Fibroblast of the conjunctiva (primary cell): ENCODE measurements at places on chromosomes 5 and 9.

DNA sequence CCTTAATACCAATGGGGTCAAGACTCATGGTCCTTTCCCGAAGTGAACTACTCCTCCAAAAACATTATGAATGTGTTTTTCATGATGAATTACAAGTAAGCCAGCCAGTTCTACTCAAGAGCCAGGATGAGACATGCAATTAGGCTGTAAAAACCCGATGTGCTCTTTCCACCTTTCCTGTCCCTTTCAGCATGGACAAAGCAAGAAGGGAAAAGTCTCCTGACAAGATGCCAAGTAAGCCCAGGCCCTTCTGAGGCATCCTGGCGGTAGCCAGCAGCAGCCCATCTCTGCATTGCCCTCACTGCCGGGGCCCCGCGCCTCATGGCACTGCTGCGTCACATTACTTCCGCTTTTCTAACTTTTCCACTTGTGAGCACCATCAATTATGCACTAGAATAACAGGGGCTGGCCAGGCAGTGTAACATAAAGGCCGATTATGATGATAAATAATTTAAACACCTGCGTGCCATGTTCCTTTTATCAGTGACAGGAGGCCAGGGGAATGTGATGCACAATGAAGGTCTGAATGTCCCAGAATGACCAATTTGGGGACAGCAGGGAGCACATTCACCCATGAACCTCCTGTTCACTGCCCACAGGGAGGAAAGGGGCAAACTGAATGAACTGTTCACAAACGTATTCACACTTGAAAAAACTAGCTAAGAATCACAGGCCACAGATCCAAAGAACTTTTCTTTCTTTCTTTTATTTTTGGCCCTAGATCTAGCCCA is 37.4 kb downstream of the EFNA5 start:
- DNase-seq = peak; percentile 20

- no peak for DNase-seq
Measured at GRCh38 chr9:69997524-69997923, 46.1 kb upstream of the MAMDC2 start.

DNA sequence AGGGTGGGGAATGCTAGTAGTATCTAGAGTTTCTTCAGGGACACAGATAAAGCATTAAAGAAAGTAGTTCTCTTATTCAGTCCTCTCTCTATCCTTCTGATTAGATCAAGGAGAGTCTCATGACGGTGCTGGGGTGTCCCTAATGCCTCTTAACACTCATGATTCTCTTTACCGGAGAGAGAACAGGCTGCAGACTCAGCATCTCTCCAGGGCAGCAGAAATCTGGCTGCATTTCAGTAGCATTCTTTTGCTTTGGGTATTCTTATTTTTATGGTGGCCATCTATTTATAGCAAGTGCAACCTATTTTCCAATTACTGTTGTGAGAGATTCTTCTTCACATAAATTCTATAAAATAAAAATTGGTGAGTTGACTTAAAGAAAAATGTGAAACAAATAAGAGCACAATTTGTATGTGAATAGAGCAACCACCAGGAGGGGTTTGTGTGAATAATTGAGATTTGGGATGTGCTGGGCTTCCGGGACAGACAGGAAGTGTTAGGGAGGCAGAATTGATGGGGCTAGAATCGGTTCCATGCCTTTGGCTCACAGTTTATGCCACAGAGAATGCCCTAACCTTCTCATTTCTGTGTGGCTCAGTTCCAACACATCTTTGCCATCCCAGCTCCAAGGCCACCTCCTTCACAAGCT is 23.8 kb upstream of the BOD1 start:
- no peak for DNase-seq

GRCh38 chr9:120478208-120478607 is 101.8 kb downstream of the CDK5RAP2 start:
- DNase-seq = peak; percentile 66

DNA sequence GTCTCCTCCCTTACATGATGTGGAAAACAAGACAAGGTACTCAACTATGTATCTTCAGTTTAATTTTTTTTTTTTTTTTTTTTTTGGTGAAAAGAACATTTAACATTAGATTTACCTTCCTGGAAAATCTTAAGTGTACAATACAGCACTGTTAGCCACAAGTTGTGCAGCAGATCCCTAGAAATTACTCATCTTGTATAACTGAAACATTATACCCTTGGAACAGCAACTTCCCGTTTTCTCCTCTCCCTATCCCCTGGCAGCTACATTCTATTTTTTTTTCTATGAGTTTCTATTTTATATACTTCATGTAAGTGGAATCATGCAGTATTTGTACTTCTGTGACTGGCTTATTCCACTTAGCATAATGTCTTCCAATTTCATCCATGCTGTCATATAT is 421.9 kb upstream of the FTMT start:
- DNase-seq = no peak

GRCh38 chr9:2354856-2355696 is 266.5 kb upstream of the VLDLR start:
- no peak for DNase-seq

DNA sequence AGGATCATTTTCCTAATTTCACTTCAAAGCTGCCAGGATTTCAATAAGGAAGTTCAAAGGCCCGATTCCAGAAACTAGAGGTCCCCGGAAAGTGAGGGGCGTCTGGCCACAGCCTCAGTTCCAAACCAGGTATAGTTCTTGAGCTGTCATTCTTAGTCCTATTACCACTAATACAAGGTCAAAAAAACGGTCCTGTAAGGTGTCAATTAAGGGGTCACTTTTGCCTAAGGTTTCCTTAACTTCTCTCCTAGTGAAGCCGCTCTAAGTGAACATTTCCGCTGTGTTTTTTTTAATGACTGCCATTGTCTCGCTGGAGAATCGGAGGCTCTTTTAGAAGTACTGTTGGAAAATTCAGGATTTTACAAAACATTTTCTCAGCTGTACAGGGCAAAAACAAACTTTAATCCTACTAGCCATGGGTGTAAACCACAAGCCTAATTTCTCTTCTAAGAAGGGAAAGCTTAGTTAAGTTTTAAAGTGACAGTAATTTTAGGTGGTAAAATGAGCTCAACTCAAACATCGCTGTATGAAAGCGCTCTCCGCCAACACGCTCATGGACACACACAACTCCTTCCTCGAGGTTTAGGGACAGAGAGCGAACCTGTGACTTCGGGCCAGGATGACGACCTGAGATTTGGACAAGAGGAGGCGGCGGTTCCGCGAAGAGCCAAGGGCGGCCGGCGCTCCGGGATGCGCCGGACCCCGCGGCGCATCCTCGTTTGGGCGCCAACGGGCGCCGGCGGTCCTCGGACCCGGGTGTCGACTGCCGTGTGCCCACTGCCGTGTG is 76.7 kb upstream of the IFNE start:
- DNase-seq = no peak

- peak; percentile 18 for DNase-seq
Measured at GRCh38 chr9:38160613-38161215, 91.7 kb upstream of the SHB start.

DNA sequence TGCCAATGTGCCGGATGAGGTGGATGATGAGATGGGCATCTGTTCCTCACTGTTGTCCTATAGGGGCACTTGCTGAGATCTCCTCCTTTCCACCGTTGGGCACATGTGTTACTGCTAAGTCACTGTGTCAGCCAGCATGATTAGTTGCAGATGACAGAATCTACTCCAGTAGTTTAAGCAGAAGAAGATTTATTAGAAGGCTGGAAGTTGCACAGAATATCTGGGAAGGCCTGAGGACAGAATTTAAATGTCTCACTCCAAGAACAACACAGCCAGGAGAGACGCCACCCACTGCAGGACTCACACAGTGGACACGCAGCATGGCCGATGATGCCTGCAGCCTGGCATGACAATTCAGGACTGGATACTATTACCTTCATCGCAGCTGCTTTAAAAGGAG is 157.5 kb downstream of the NSG2 start:
- DNase-seq = no peak

DNA sequence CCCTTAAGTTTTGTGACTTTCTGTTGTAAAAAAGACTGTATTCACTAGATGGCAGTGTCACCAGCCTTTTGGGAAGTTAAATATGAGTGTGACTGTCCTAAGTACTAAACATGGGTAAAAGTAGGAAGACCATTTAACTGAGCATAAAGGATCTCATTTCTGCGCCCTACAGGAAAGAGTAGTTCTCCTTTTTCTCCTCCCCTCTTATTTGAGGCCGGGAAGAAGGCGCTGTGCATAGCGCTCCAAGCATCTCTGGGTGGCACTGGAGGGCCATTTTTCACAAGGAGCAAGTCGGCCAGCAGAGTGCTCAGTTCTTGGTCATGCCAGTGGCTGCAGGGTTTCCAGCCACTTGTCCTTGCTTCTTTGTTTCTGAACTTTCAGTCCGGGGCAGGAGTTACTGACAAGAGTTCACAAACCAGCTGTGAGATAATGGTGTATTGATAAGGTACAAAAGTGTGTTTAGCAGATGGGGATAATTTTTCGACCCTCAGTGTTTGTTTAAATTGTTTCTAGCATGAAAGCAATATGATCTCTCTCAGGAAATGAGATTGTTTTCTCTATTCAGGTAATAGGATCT is 227.6 kb upstream of the DMRT1 start:
- peak; percentile 87 for DNase-seq

DNA sequence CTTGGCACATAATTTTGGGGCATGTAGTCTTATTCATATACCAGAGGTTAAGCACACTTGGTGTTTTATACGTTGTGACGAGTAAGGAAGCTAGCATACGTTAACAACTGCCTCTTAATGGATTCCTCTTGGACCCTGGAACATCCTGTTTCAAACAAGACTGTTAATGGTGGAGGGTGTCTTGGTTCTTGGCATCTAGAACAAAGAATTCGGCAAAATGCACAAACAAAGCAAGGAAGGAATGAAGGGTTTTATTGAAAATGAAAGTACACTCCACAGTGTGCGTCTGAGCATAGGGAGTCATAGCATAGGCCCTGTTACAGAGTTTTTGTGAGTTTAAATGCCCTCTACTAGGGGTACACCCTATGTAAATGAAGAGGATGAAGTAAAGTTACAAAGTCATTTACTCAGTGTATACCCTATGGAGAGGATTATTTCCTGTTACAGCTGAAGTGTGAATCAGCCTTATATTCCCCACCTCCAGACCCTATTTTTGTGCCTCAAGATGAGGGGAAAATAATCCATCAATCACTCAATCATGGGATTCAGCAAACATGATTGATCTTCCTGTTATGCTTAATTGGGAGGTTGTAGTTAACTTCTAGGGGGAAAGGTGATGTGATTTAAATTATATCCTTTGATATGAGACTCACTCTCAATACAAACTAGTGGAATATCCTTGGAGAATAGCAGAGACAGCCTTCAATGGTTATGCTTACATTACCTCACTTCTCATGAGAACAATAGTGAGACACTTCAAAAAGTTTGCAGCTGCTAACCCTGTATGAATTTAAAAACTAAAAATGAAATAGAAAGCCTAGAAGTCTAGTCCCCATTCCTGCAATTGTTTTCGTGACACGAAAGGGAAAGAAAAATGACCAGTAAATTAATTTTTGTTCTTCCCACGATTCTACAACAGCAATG is 84.9 kb upstream of the MYO10 start:
- DNase-seq = no peak

DNA sequence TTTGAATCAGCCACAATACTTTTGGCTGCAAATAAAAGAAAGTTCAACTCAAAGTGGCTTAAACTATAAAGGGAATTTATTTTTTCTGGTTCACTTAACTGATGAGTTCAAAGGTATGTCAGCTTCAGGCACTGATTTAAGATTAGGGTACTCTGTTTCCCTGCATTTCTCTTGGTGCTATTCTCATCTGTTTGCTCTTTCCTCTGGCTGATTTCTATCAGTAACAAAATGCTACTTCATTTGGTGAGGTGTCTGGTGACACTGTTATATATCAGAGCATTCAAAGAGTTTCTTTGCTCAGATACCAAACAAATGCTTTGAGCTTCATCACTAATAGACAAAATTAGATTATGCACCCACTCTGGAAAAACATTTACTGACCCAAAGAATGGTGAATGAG is 65.9 kb upstream of the HTR4 start:
- no peak for DNase-seq

- no peak for DNase-seq
Measured at GRCh38 chr9:1337169-1337568, 287.0 kb downstream of the DMRT2 start.

GRCh38 chr9:109604131-109604530 is 106.0 kb upstream of the PTPN3 start:
- no peak for DNase-seq

DNA sequence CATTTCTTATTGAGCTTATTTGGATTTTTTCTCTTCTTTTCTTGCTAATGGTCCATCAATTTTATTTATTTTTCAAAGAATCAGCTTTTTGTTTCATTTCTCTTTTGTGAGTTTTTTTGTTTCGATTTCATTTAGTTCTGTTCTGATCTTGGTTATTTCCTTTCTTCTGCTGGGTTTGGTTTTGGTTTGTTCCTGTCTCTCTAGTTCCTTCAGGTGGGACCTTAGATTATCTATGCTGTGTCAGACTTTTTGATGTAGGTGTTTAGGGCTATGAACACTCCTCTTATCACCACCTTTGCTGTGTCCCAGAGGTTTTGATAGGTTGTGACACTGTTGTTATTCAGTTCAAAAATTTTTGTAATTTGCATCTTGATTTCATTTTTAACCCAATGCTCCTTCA is 119.8 kb downstream of the GABRG2 start:
- DNase-seq = no peak

DNA sequence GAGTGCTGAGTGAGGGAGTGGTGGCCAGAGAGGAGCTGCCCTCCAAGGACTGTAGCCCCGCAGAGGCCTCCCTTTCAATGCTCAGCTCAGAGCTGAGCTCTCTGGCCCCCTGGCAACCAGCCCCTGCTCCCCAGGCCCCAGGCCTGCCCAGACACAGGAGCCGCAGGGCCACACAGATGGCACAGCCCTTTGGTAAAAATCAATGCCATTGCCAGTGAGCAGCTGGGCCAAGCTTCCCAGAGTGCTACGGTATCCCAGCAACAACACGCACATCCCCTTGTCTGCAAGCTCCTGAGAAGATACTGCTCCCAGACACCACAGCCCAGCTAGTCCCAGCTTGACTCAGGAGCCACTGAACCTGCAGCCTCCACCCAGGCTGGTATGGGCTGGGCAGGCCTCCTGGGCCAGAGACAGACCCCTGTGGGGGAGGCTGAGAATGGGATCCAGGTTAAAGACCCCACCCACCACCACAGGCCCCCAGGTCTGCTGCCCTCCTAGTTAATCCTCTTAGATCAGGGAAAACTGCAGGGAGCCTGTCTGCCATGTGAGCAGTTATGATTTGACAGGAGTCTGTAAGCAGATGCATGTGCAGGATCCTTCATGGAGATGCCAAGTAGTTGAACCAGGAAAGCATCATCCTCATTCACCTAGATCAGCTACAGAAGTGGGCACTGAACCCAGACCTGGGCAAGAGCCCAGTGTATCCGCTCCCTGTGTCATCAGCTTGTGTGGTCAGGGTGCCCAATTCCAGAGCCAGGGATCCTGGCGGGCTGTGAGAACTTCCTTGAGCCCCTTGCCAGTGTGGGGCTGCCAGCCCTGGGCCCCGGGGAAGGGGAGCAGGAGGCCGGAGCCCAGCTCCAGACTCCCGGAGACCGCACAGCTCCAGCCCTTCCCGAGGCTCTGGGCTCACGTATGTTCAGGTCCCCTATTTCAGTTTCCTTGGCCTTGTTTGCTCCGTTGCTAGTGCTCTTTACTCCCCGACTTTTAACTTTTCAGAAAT is 26.7 kb upstream of the ADAMTS2 start:
- DNase-seq = no peak
